Breast epithelium (tissue), 4 donors: ENCODE measurements at places on chromosomes 7 and 10. TPM values are rescaled to one million over a fixed set of nuclear protein-coding genes. Genes with fewer than 3 reads are reported as not detected.
A peak's percentile ranks its signal among the peaks of the same experiment; 100 is the strongest.

Gene FKBP6
- not detected for total RNA-seq

Gene LRRD1
- total RNA-seq, result 0.33 TPM

Gene CNTNAP2
- not detected for total RNA-seq

Gene ADAM22
- total RNA-seq, result 2.3 TPM

Gene HOXA10
- total RNA-seq, result 21.1 TPM

Gene SUV39H2
- 5.6 TPM for total RNA-seq

Gene DNAJB9
- 51.2 TPM for total RNA-seq

Gene PLXNA4
- 7.2 TPM for total RNA-seq

Gene PITRM1
- total RNA-seq, result 76.0 TPM

Gene GBX1
- total RNA-seq, result not detected

DNA sequence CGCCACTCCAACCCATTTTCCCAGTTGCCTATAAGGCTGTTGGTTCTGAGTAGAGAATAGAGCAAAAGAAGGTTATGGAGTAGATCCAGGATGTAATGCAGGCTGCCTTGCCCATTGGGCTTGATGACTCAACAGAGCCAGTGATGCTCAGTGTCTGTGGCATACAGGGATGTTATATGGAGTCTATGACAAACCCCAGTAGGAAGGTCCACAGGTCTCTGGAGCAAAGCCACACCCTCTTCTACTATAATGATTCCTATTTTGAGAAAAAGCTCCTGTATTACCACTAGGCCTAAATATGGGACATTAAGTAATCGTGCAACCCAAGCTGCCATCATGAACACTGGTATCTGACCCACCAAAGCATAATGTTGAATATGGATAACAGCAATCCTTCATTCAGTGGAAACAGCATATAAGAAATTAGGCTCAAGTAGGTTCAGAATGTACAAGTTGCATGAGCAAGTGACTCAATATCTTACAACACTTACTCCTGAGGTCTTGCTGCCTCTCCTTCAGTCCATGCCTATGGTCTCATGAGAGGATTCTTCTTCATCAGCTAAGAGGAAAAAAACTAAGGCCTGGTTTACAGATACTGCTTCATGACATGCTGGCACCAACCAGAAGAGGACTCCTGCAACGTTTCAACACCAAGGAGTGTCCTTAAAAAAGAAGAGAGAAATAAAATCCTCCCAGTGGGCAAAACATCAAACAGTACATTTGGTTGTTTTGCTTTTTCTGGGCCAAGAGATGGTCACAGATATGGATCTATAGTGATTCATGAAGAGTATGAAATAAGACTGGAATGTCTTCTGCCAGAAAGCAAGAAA is 14.8 kb upstream of the FHIP2A start:
- H3K36me3 ChIP-seq, result no peaks in the 10 kb centered on the region
- no peaks in the 10 kb centered on the region for H3K4me1 ChIP-seq
- no peak overlapping the region for H3K4me3 ChIP-seq
- no peak for DNase-seq

DNA sequence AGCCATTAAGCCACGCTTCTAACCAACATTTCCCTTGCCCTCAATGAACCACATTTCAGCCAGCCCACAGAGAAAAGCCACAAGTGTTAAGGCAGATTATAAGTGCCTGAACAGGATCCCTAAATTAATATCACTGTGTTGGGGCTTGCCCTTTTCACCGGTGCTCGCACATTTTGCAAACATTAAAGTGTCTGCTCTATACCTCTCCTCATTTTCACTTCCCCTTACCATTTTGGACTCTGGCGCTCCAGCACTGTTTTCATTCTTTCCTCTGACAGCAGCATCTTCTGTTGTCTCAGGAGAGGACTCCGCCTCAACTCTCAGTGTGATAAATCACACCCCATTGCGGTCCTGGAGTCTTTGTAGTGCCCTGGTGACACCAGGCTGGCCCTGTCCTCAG is 274.2 kb downstream of the BAMBI start:
- H3K27ac ChIP-seq, result no peak overlapping the region
- no peaks in the 10 kb centered on the region for H3K36me3 ChIP-seq
- DNase-seq, result no peak
- H3K4me3 ChIP-seq, result no peak overlapping the region
- H3K27me3 ChIP-seq, result no peaks in the 10 kb centered on the region

DNA sequence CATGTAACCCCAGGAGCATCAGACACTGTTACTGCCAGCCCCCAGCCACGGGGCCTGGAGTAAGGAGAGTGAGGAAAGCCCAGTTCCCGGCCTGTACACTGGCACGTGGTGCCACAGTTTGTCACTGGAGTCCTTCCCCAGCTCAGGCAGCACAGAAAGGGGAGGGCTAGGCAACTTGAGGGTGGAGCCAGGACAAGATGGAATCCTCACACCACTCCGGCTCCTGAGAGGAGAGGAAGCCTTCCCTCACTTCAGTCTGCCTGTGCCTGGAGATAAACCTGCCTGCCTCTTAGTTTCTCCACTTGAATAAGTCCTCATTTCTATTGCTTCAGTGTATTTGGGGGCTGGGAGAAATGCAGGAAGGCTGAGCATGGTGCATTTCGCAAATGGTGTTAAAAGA is 176.0 kb downstream of the KIAA1217 start:
- H3K36me3 ChIP-seq, result no peaks in the 10 kb centered on the region
- DNase-seq, result no peak
- peaks cover 22% of the 10 kb centered on the region for H3K4me1 ChIP-seq
- H3K27me3 ChIP-seq, result no peaks in the 10 kb centered on the region
- no peak overlapping the region for H3K4me3 ChIP-seq
- H3K27ac ChIP-seq, result peak overlapping the region; percentile 93

DNA sequence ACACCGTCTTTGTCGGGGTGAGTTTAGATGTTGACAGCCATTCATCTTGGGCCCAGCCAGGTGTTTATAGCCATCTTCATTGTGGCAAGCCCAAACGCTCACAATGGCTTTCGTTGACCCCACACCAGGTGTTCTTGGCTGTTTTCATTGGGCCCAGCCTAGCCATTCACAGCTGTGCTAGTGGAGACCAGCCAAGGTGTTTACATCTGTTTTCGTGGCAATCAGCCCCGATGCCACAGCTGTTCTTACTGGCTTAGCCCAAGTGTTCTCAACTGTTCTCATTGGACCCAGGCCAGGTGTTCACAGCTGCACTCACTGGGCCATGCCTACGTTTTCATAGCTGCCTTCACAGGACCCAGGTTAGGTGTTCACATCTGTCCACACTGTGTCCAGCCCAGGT is 7.7 kb downstream of the FRG2B start:
- no peak overlapping the region for H3K27ac ChIP-seq
- H3K36me3 ChIP-seq, result no peaks in the 10 kb centered on the region
- H3K4me1 ChIP-seq, result no peaks in the 10 kb centered on the region
- peaks cover 17% of the 10 kb centered on the region for H3K27me3 ChIP-seq
- no peak overlapping the region for H3K4me3 ChIP-seq
- no peak for DNase-seq

- no peak overlapping the region for H3K27ac ChIP-seq
- H3K4me1 ChIP-seq, result no peaks in the 10 kb centered on the region
- DNase-seq, result no peak
- no peaks in the 10 kb centered on the region for H3K36me3 ChIP-seq
- no peak overlapping the region for H3K4me3 ChIP-seq
- no peaks in the 10 kb centered on the region for H3K27me3 ChIP-seq
These were observed 602.3 kb upstream of the MGMT start for GRCh38 chr10:128864554-128865295.

- H3K36me3 ChIP-seq, result no peaks in the 10 kb centered on the region
- H3K27me3 ChIP-seq, result no peaks in the 10 kb centered on the region
- no peak overlapping the region for H3K4me3 ChIP-seq
- H3K27ac ChIP-seq, result no peak overlapping the region
- no peak for DNase-seq
These were observed 42.4 kb downstream of the TPST1 start for GRCh38 chr7:66247380-66248078.

DNA sequence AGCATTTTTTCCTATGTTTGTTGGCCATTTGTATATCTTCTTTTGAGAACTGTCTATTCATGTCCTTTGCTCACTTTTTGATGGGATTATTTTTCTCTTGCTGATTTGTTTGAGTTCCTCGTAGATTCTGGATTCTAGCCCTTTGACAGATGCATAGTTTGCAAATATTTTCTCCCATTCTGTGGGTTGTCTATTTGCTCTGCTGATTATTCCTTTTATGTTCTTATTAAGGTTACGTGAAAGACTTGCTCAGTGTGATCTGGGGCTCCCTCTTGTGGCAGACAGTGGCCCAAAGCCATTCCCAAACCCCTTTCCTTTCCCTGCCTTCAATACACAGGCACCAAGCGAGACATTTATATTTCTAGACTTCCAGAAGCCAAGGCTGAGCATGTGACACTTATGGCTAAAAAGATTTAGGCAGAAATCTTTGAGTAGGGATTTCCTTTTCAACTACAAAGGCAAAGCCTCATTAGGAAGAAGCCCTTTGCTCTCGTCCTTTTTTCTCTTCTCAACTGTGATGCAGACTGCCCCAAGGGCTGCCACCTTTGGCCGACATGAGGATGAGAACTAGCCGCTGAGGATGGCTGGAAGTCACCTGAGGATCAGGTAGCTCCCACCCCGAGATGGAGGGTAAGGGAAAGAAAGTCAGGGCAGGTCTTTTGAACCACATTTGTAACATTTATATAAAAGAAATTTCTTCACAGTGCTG is 23.6 kb downstream of the ST8SIA6 start:
- no peaks in the 10 kb centered on the region for H3K4me1 ChIP-seq
- H3K27me3 ChIP-seq, result no peaks in the 10 kb centered on the region
- no peaks in the 10 kb centered on the region for H3K36me3 ChIP-seq
- DNase-seq, result peak; percentile 70
- no peak overlapping the region for H3K4me3 ChIP-seq

GRCh38 chr7:47556511-47557180 is 25.3 kb downstream of the TNS3 start:
- H3K27me3 ChIP-seq, result no peaks in the 10 kb centered on the region
- no peaks in the 10 kb centered on the region for H3K4me1 ChIP-seq
- H3K27ac ChIP-seq, result no peak overlapping the region

GRCh38 chr7:16051561-16052255 is 365.2 kb upstream of the MEOX2 start:
- H3K27me3 ChIP-seq, result no peaks in the 10 kb centered on the region
- no peak for DNase-seq
- no peaks in the 10 kb centered on the region for H3K36me3 ChIP-seq
- no peak overlapping the region for H3K4me3 ChIP-seq

DNA sequence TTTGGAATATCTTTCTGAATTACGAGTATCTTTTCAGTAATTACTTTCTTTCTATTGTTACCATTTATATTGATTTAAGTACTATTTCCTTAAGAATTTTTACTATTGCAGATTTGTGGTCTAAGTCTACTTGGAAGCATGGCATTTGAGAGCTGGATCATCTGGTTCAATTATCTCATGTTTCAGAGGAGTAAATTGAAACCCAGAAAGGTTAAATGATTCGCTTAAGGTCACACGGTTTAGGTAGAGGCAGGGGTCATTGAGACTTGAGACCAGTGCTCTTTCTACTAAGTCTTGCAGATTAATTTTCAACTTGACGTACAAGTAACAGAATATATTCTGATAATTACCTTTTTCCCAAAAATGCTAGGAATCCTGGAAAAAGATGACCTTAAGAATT is 109.2 kb upstream of the GLCCI1 start:
- no peaks in the 10 kb centered on the region for H3K4me1 ChIP-seq
- no peak overlapping the region for H3K4me3 ChIP-seq
- DNase-seq, result no peak

GRCh38 chr10:90920986-90921666 is at the start of gene ANKRD1:
TSS of gene ANKRD1 (minus strand) at chr10:90921087. CDS start at chr10:90921027, 60 bp downstream.
- H3K4me1 ChIP-seq, result no peaks in the 10 kb centered on the region
- no peak within 1 kb of the TSS for H3K4me3 ChIP-seq
- no peaks in the 10 kb centered on the region for H3K27me3 ChIP-seq
- H3K27ac ChIP-seq, result no peak within 1 kb of the TSS
- no peak for DNase-seq
- H3K36me3 ChIP-seq, result no peaks in the 10 kb centered on the region

DNA sequence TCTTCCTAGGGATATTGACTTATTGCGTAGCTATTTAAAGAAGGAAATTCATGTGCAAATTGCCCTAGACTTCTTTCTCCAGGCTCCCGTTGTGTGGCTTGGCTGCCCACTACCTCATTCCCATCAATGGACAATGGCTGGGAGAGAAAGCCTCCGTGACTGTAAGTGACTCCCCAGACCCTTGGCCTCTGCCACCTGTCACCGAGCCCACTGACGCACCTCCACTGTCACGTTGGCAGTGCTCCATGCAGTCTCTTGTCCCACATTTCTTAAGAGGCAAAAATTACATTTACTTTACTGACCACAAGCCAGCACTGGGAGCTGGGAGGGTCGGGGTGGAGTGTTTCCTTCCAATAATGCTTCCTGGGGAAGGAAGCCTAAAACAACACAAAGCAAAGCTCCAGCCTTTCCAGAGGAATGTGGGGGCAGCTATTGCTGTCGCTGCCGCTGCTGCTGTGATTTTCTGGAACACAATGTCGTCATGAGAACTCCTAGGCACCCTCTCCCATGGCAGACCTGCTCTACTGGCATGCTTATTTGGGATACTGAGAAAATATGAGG is 89.7 kb upstream of the STEAP1B start:
- no peaks in the 10 kb centered on the region for H3K27me3 ChIP-seq
- DNase-seq, result peak; percentile 51
- no peak overlapping the region for H3K4me3 ChIP-seq
- H3K27ac ChIP-seq, result peak overlapping the region; percentile 61
- peaks cover 7% of the 10 kb centered on the region for H3K4me1 ChIP-seq

GRCh38 chr7:137592232-137592896 is 248.8 kb upstream of the PTN start:
- H3K27ac ChIP-seq, result no peak overlapping the region
- H3K4me3 ChIP-seq, result no peak overlapping the region
- no peaks in the 10 kb centered on the region for H3K36me3 ChIP-seq

- H3K27me3 ChIP-seq, result peaks cover 100% of the 10 kb centered on the region
- no peak overlapping the region for H3K27ac ChIP-seq
- DNase-seq, result no peak
- H3K4me3 ChIP-seq, result no peak overlapping the region
These were observed 4.6 kb upstream of the HMX2 start for GRCh38 chr10:123143162-123143824.

DNA sequence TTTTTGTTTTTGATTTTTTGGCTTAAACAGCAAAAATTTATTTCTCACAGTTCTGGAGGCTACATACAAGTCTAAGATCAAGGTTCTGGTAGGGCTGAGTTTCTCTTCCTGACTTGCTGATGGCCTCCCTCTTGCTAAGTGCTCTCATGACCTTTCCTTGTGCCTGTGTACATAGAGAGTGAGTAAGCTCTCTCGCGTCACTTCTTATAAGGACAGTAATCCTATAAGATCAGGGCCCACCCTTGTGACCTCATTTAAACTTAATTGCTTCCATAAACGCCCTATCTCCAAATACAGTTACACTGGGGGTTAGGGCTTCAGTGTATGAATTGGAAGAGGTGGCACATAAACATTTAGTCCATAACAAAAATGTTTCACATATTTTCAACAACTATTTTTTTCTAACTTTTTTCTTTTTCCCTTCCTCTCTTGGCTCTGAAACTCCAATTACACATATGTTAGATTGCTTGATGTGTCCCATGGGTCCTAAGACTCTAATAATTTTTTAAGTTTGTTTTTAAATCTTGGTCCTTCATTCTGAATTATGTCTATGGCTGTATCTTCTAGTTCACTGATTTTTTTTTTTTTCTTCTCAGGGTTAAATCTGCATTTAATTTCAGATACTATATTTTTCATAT is 149.8 kb downstream of the HBP1 start:
- no peak overlapping the region for H3K27ac ChIP-seq
- H3K4me3 ChIP-seq, result no peak overlapping the region
- H3K4me1 ChIP-seq, result no peaks in the 10 kb centered on the region
- H3K36me3 ChIP-seq, result no peaks in the 10 kb centered on the region
- no peaks in the 10 kb centered on the region for H3K27me3 ChIP-seq
